CD4-positive, CD25-positive, alpha-beta regulatory T cell (primary cell): ENCODE measurements at places on chromosomes 13 and 19.

GRCh38 chr13:19587635-19588300 is 26.4 kb upstream of the TPTE2 start:
- DNase-seq = peak; percentile 47

GRCh38 chr13:105466376-105466775 is 1069.1 kb downstream of the EFNB2 start:
- DNase-seq = no peak

DNA sequence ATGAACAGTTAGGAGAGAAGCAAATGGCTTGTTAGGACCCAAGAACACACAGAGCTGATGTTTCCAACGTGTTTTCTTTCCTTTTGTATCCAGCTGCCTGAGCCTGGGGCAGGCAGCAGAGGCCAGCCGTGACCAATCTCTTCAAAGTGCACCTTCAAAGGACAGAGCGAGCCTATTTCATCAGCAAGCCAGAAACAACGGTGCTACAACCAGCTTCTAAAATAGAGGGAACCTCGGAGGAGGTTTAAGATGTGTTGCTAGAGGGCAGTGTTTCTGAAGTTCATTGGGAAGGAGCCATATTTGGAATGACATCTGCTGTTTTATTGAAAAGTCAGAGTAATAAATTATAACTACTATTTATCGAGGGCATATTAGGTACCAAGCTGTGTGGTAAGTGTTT is 56.2 kb upstream of the RFC3 start:
- no peak for DNase-seq

- no peak for DNase-seq
These were observed 7.8 kb downstream of the NCLN start for GRCh38 chr19:3193256-3194105.
